ENCODE measurements at places on chromosomes 4 and X.

GRCh38 chr4:16078195-16078760 lies 5.5 kb downstream of the PROM1 start:
- no peak for DNase-seq

DNA sequence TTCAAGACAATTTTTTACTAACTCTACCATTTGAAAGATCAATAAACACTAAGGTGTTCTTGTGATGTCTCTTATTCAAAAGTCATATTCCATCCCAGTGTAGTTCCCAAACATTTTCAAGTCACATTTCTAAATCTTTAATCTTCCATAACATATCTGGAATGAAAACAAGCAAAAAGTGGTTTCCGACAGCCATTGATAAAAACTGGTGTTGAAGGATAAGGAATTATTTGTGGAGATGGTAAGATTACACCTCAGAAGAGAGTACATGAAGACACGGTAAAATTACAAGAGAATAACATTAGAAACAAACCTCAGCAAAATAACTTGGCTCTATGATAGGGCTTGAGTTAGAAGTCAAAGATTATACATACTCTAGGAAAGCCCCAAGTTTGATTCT lies 4.3 kb downstream of the CHIC2 start:
- DNase-seq, result no peak

- DNase-seq, result no peak
These were observed 37.9 kb upstream of the TRPC3 start for GRCh38 chr4:121989715-121990114.

GRCh38 chr4:53000560-53000959 lies 138.4 kb downstream of the RASL11B start:
- no peak for DNase-seq

- no peak for DNase-seq
These were observed 92.1 kb upstream of the RPA4 start for GRCh38 chrX:96791559-96791958.

- no peak for DNase-seq
These were observed 189.5 kb upstream of the FAT4 start for GRCh38 chr4:125125276-125125675.

- no peak for DNase-seq
These were observed 40.4 kb downstream of the CCDC158 start for GRCh38 chr4:76380561-76380960.

Data from activated CD4-positive, alpha-beta T cell treated with anti-CD3 and anti-CD28 coated beads, Interleukin-2, amount 50 U/mL, for 24 hours (primary cell).